ENCODE measurements at places on chromosomes 11 and 22.

GRCh38 chr11:1126935-1127663 is 30.7 kb upstream of the MUC5AC start:
- DNase-seq = no peak

DNA sequence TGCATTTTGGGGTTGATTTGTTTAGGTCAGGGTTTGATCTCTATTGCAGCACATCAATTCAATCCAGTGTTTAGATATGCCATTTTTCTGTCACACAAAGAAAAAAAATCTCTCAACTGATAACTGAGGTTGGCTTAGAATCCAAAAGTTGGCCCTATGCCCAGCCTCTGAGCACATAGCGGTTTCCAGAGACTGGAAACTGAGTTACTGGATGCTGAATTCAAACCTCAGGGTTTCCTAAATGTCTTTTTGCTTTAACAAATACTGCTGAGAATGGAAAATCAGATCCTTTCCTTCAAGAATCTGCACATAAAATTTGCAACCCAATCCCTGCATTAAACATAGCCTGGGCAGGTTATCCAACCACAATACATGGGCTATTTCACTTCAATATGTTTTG is 4.0 kb downstream of the P4HA3 start:
- DNase-seq = peak; percentile 37

- peak; percentile 71 for DNase-seq
Measured at GRCh38 chr11:30879322-30880005, 293.3 kb upstream of the MPPED2 start.

DNA sequence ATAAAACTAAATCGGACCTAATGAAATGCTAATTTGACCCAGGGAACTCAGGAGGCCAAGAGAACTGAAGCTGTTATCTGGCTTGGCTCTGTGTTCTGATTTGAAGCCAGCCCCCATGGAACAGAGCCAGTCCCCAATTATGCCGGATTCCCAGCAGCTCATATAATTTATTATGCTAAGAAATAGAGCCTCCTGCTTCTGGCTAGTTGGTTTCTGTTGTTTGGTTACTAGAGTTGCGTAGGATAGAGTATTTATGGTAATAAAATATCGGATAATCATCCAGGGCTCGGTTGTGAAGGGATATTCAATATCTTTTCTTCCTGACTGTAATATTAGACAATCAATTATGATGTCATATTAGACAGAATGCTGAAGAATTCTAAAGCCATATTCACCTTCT is 120.4 kb upstream of the TTC12 start:
- no peak for DNase-seq

DNA sequence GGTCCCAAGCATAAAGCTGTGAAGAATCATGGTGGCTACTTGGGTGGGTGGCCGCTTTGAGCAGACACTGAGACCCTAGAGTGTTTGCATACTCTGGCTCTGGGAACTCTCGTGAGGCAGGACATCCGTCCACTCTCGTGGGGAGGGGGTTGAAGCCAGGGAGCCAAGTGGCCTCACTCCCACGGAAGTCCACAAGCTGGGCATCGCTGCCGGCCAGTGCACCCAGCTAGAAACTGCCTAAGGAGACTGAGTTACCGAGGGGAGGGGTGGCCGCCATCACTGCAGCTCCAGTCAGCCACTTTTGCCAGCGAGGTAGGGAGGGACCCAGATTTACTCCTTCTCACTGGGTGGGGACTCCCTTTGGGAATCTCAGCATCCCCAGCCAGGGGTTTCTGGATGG is 20.5 kb downstream of the MRGPRX2 start:
- DNase-seq = no peak

DNA sequence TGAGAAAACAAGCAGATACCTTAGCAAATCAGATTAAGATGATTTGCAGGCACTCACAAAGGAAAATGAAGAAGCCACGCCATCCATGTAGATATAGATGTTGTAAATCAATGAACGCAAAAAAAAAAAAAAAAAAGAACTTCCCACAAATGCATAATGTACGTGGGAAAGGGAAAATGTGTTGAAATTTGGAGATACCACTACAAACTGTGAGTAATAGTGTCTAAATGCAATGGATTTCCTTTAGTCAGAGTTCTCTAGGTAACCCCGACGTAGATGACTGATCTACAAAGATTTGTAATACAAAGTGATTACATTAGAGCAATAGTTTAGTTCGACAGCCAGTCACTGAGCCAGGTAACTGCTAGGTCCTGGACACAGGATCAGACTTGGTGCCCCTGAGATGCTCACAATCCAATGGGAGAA is 783 bp upstream of the ANKRD54 start:
- DNase-seq = no peak

- DNase-seq = no peak
Measured at GRCh38 chr11:1542267-1542666, 29.8 kb downstream of the DUSP8 start.

DNA sequence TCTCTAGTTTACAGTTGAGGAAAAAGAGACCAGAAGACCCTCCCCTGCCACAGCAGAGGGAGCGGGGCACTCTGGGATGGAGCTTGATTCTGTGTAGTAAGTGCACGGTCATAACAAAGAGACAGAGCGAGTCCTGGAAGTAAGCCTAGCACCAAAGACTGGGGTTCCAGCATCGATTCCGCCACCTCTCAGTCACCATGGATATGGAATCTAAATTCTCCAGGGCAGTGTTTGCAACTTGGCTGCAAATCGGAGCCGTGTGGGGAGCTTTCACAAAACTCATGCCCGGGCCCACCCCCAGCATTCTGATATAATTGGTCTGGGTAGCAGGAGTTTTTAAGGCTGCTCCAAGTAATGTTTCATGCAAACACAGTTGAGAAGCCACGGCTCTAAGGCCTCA is 129.5 kb upstream of the OPCML start:
- no peak for DNase-seq

GRCh38 chr11:28268925-28269324 is 160.7 kb downstream of the METTL15 start:
- DNase-seq = no peak

DNA sequence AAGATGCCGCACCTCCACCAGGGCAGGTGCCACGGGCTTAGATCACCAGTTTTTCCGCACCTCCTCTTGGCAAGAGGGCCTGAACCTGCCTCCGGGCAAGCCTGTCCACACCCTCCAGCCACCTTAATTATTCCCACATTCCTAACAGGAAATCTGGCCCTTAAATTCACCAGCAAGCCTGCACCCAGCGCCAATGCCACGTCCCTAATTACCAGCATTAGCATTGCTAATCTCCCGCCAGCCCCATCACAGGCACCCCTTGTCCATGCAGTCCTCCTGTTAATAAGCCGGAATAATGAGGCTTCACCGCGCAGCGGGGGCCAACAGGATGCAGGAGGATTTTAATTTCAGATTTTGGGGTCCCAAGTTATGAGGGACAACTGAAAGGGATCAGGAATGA is 69.7 kb downstream of the PHF21B start:
- no peak for DNase-seq

DNA sequence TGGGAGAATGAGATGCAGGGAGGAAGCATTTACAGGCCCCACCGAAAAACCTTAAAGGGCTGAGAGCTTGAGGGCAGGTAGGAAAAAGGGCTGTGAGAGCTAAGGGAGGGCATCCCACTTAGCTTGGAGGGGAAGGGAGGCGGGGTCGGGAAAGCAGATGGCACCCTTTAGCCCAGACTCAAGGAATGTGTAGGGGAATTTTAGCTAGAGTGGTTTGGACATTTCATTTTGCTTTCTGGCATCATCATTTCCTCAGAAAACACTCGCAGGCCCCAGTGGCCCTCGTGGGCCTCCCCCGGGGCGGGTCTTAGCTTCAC is 846 bp upstream of the STIM1 start:
- no peak for DNase-seq

DNA sequence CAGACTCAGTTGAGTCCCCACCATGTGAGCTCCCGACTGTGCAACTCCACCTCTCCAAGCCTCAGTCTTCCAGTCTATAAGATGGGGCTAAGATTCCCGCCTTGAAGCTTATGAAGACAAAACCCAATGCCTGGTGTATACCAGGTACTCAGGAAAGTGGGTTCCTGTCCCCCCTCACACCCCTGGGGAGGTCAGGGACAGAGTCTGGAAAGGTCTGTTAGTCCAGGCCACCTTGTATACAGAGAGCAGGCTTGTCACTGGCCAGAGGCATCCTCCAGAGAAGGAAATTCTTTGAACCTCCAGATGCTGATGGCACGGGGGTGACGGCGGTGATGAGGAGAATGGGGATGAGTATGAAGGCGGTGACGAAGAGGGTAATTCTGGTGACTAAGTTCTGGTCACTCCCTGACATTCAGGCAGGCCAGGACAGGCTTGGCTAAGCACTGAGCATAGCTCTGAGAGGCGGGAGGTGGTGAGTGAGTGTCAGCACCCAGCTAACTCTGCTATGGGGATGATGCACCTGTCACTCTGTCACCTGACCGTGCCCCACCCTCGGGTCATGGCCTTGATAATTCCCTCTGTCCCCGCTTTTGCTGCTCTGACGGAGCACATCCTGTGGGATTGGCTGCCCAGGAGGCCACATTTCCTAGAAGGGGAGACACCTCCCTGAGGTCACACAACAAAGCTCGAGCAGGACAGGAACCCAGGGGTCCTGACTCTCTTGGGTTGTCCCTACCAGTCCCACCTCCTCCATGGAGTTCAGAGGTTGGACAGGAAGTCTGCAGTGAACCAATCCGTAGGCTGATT is 30.9 kb upstream of the CSNK1E start:
- DNase-seq = no peak

DNA sequence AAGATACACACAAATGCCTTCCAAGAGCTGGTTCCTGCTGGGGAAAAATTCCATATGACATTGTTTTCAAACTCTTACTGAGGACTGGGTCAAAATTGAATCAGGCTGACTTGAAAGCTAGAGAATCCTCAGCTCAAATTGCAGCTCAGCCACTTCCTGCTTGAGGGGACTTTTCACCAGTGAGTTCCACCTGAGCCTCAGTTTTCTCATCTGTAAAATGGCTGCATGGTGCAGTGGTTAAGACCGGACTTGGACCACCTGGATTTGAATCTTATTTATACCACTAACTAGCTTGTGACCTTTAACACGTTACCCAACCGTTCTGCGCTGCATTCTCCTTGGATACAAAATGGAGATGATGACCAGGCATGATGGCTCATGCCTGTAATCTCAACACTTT is 69.9 kb upstream of the ASPHD2 start:
- DNase-seq = no peak

DNA sequence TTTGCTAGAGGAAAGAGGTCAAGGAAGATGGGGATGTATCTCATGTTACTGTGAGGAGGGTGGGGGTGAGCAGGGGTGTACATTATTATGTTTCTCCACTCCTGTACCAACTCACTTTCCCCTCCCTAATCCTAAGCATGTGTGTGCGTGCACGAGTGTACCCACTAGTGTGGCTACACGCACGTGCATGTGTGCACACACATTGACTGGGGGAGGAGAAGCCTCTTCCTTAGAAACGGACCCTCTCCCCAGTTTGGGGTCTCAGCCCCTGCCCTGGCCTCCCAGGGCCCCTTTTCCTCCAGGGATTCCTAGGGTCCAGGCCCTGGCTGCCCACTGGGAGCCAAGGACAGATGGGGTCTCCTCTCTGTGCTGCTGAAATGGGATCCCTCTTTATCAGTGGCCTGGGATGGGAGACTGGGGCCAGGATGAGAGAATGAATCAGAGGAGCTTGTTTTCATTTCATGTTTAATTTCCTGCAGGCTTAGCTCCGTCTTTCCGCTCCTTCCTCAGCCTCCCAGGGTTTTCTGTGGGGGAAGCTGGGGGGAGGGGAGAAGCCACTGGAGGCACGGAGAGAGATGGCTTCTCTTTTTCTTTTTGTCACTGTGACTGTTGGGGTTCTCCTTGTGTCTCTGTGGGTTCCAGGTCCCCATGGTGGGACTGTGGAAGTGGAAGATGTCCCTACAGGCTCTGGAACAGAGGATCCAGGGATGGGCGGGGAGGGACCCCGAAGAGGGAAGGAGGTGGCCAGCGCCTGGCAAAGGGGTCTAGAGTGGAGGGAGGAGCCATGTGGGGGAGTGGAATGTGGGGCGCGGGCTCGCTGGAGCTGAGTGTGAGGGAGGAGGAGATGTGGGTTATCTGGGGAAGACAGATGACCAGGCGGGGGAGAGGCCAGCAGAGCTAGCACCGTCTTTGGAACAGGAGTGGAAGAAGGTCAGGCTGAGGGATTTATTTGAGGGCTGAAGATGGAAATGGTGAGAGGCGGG is 40.3 kb downstream of the ALX4 start:
- DNase-seq = no peak

DNA sequence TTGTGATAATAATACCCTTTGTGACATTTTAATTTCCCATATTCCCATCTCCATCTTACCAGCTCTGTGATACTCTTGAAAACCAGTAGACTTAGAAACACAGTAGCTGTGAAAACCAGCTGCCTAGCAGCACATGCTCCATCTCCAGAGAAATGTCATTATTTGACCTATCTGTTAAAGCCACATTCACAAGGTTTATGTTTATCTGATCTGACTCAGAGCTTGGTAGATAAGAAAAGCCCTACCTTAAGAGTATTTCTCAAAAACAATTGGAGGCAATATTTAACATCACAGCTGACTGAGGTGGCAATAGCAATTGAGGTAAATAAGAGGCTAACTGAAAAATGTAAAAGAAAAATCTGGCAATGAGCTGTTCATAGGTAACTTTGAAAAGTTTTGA is 8.1 kb upstream of the ANO3 start:
- no peak for DNase-seq

- no peak for DNase-seq
Measured at GRCh38 chr11:32890843-32891656, 1.6 kb upstream of the QSER1 start.

DNA sequence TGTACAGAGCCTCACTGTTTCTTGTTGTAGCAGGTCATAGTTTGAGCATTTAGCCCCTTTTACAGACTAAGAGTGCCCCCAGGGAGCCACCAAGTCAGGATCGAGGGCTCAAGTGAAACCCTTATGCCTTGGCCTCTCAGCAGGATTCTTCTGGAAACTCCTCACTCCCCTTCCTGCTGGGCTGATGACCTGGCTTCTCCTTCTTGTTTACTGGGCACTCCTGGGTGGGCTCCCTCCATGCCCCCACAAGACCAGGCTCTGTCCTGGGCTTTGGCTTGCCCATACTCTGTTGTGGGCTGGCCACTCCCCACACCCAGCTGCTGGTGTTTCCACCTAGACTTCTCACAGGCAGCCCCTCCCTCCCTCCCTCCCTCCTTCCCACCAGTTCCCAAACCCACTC is 69.6 kb downstream of the MED15 start:
- no peak for DNase-seq

DNA sequence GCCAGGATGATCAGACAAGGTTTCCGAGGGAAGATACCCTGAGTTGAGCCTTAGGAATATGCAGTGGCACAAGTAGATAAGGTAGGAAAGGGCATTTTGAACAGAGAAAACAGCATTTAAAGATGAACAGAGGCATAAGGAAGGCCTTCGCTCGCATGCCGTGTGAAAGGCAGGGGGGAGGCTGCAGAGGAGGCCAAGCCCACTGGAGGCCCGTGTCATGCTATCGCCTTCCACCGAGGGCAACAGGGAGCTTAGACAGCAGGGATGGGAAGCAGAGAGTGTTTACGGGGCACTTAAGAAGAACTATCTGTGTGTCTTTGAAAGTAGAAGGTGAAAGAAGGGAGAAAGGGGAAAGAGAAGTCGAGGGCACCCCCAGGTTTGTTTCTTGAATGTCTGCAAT is 148.3 kb downstream of the PKNOX2 start:
- DNase-seq = no peak

Measured in muscle of arm (tissue), 14 donors.